ENCODE measurements at places on chromosomes 2 and 18. TPM values are rescaled to one million over a fixed set of nuclear protein-coding genes. Genes with fewer than 3 reads are reported as not detected.

The ATG9A gene
- total RNA-seq: 31.3 TPM

The TAF4B gene
- 14.5 TPM for total RNA-seq

The CTNNA2 gene
- total RNA-seq: not detected

The NPHP1 gene
- total RNA-seq: 4.2 TPM

Data from subcutaneous adipose tissue (tissue), 4 donors.